Activated CD4-positive, alpha-beta T cell treated with anti-CD3 and anti-CD28 coated beads for 4 hours (primary cell): ENCODE measurements at places on chromosomes 11 and 22.

- DNase-seq, result no peak
Observed at GRCh38 chr22:29314537-29315285, 786 bp downstream of the RASL10A start.

- peak; percentile 14 for DNase-seq
Observed at GRCh38 chr11:69213316-69213715, 57.6 kb downstream of the SMIM38 start.

GRCh38 chr11:130847517-130847916 is 68.8 kb downstream of the SNX19 start:
- DNase-seq, result no peak

- no peak for DNase-seq
Observed at GRCh38 chr11:86120807-86121206, 51.9 kb upstream of the PICALM start.

- no peak for DNase-seq
Observed at GRCh38 chr11:113985906-113986305, 11.0 kb downstream of the HTR3A start.

GRCh38 chr11:102552020-102552419 is 21.5 kb upstream of the MMP7 start:
- DNase-seq, result no peak

- no peak for DNase-seq
Observed at GRCh38 chr22:36816339-36816635, 548 bp downstream of the PVALB start.

- peak; percentile 14 for DNase-seq
Observed at GRCh38 chr11:123020968-123021367, 39.3 kb upstream of the BSX start.

GRCh38 chr22:30228509-30229359 is 17.8 kb downstream of the LIF start:
- no peak for DNase-seq

GRCh38 chr11:47607380-47607779 is 13.2 kb upstream of the C1QTNF4 start:
- no peak for DNase-seq

DNA sequence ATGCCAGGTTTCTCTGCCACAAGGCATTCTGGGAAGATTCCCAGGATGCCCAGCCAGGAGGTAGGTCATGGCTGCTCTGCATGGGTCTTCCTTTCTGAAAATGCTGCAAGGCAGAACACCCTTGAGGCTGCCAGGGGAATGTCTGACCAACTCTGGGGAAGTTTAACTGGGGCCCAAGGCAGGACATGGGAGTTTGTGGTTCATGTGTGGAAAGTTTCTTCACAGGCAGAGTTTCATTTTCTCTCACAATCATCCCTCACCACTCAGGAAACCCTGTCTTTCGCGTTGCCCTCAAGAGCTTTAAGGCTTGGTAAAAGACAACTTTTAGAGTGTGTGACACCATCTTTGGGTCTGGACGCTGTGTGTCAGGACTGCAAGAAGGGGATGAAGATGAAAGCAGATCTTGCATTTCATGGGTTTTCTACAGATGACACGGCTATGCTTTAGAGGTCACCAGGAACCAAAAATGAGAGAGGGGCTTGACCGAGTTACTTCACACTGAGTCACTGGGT is 133.5 kb downstream of the CD44 start:
- DNase-seq, result peak; percentile 29

DNA sequence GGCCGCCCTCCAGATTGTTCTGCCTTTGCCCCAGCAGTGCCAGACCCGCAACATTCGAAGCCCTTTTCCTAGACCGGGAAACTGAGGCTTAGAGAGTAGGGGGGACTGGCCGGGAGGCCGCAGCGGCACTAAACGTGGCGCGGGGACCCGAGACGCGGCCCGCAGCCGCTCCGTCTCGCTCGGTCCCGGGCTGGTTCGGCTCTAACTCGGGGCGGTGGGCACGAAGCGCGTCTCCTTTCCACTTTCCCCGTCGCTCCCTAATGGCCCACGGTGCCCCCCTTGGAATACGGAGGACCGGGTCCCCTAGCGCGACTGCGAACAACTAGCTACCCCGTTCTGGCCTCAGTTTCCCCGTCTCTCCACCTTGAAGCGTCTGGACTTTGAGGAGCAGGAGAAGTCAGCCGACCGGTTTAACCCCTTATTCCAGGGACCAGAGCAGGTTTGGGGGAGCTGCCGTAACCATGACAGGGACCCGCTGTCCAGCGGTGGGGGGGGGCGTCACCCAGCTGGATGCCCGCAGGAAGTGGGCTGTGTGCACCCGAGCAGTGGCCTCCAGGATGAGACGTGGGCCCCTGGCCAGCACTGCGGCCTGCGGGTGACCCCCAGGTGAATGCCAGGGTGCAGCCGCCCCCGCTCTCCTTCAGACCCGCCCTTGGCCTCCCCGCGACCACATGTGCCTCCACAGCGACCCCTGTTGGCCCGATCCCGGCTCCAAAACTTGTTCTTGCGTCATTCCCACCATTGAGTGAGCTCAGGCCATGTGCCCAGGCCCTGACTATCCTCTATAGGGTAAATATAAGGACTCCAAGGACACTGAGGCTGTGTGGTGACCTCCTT is 1.1 kb downstream of the CDC42EP1 start:
- peak; percentile 78 for DNase-seq

DNA sequence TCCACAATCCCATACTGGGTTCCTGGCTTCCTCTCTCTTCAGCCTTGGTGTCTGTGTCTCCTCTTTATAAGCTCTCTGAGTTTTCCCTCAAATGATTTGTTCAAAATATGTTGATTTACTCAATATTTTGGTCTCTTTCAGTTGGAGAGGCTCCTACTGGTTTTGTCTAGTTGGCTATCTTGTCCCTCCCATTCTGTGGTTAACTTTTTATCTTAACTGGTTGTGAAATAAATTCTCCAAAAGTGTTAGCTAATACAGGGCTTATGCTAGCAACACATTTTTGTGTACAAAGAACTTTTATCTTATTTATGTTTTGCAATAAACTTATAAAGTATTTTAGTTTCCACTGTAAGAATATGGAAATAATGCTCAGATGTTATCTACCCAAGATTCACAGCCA is 200.9 kb downstream of the AASDHPPT start:
- DNase-seq, result no peak

GRCh38 chr22:28711820-28712777 is 29.5 kb downstream of the CHEK2 start:
- no peak for DNase-seq

DNA sequence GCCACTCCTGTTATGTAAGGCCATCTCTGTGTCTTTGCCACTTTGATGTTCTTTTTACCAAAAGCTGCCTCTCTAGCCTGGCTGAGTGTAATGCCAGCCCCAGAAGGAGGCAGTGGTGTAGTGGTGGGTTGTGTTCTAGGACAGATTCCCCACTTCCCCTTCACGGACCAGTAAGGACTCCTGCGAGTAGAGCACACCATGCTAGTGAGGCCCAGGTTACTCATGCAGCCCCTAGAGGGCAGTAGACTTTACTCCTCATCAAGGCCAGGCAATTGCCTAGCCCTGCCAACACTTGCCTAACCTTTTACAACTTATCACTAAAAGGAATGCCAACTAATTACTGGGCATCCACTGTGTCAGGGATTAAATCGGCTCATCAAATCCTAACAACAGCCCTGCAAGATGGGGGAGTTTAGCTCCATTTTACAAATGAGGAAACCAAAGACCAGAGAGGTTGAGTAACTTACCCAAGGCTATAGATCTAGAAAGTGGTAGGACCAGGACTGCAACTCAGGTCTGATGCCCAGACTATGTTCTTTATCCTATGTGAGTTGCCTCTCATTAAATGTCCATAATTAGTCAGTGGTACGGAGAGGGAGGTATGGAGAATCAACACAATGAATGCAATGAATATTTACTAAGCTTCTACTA is 75.3 kb downstream of the APIP start:
- no peak for DNase-seq

DNA sequence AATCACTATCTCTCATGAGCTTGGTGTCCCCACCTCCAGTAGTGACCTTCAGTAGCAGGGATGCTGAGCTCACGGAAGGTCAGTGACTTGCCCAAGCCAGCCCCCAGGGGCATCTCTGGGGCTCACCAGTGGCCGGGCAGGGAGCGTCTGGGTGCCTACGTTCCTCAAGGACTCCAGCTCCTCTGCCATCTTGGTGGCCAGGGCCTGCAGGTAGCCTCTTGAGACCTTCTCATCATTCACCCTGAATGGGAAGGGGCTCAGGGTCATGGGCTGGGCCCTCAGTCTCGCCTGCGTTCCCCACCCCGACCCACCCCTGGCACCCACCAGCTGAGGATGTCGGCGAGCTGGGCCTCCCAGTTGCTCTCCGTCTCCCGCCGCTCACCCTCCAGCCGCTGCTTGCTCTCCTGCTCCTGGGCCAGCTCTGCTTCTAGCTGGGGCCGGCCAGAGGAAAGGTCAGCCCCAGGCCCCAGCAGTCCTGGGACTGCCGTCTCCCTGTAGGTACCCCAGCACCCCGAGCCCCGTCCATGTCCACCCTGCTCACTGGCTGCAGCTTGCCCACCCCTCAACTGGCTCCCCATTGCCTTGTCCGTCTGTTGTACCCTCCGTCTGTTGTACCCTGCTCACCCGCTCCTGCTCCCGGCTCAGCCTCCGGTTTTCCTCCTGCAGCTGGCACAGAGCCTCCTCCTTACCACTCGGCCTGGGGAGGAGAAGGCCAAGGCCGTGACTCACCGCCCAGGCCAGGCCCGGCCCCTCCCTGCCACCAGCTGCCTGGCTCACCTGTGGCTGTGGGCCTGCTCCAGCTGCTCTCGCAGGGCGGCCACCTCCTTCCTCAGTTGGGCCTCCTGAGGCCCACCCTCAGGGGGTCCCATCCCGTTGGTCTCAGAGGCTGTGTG is 9.5 kb downstream of the CDC42BPG start:
- no peak for DNase-seq

GRCh38 chr22:37088108-37088605 is 21.4 kb downstream of the TMPRSS6 start:
- DNase-seq, result peak; percentile 15

GRCh38 chr22:46948411-46949144 is 186.1 kb downstream of the TBC1D22A start:
- no peak for DNase-seq

DNA sequence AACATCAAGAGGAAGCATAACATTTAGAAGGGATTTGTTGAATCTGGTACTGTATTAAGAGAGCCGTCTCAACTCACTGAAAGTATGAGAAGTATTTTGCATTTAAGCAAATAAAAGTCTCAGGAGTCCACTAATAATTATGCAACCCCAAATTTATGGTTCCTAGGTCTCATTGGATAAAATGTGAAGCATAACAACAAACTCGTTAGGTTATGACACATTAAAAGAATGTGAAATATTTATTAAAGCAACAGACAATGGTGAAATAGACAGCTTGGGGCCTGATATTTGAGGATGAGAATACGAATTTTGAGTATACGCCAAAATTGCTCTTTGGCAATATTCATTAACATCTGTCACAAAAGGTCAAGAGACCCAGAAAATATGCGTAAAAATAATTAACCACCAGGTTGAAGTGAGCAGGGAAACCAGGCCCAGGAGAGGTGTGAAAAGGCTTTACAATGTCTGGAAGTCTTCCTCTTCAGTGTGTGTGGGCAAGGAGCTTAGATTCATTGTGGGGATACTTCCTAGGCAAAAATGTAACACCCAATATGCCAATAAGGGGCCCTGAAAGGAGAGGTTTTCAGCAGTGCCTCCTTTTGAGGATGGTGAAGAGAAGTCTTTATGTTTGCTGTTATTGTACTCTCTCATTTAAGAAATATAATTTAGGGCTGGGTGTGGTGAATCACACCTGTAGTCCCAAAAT is 89.2 kb downstream of the FDX1 start:
- no peak for DNase-seq

GRCh38 chr11:22659783-22660182 is 6.6 kb upstream of the GAS2 start:
- no peak for DNase-seq

DNA sequence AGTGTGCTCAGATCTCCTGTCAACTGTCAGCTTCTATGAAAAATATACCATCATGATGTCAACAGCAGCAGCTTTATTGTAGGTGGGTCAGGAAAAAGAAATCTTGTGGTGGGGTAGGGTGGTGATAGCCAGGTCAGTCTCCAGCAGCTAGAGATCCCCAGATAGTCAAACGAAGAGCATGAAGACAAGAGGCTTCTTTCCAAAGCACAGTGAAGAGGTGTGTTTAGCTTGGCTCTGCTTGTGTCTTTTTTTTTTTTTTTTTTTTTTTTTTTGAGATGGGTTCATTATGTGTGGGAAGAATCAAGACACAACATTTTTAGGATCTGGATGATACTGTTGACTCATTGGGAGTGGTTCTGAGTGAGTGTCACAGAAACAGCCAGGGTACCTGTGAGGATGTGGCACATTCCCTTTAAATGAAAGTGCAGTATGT is 1075.5 kb downstream of the NTM start:
- no peak for DNase-seq

GRCh38 chr11:76102802-76103201 is 103.5 kb downstream of the WNT11 start:
- no peak for DNase-seq

- DNase-seq, result no peak
Observed at GRCh38 chr22:39832627-39833074, 60.9 kb downstream of the ENTHD1 start.

GRCh38 chr11:36095716-36096115 is 151.9 kb downstream of the LDLRAD3 start:
- DNase-seq, result no peak

GRCh38 chr11:130979386-130979972 is 63.2 kb upstream of the SNX19 start:
- DNase-seq, result no peak

GRCh38 chr22:38067761-38068360 is 10.7 kb downstream of the PICK1 start:
- no peak for DNase-seq

DNA sequence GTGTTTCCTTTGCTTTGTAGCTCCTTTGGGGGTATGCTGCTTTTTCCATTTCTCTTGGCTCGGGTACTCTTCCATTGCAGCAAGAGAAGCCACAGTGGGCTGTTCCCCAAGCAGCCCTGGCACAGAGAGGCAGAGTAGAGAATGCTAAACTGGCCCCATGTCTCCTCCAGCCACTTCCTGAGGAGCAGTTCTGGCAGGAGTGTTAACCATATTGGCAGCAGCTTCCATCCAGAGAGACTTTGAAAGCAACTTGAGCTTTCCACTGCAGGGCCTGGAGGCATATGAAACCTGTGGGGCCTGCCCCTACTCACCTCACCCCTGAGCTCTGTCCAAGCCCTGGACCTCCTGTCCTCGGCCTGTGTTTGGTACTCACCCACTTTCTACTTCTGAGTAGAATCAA is 61.8 kb downstream of the ALX4 start:
- no peak for DNase-seq

DNA sequence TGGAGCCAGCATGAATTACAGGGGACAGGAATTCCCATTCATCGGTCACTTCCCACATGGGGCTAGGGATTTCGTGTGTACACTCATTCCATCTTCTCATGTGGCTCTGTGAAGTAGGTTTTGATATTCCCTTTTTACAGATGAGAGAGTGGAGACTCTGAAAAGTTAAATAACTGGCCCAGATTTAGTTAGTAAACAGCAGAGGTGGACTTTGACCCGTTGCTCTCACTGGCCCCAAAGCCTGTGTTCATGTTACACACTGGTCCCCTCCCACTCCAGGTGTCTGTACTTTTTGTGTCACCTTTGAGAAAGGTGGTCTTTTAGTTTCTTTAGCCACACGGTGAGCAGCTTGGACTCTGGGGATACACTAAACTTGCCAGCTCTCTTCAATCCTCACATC is 108.5 kb downstream of the MICAL2 start:
- DNase-seq, result no peak

- no peak for DNase-seq
Observed at GRCh38 chr11:75781831-75782230, 13.3 kb downstream of the DGAT2 start.
